ENCODE measurements at places on chromosomes 6 and 20.

- ATAC-seq: no peak
These were observed 25.1 kb downstream of the FRK start for GRCh38 chr6:116035616-116036015.

- no peak for ATAC-seq
These were observed 5.8 kb downstream of the MCCD1 start for GRCh38 chr6:31534521-31535040.

- ATAC-seq: no peak
These were observed 88.4 kb upstream of the CEP85L start for GRCh38 chr6:118739696-118740353.

GRCh38 chr6:116011520-116011919, 49.2 kb downstream of the FRK start:
- ATAC-seq: no peak

- ATAC-seq: no peak
These were observed 20.5 kb downstream of the LAMA5 start for GRCh38 chr20:62346398-62347150.

- ATAC-seq: no peak
These were observed 326.4 kb upstream of the MARCKS start for GRCh38 chr6:113530769-113531168.

DNA sequence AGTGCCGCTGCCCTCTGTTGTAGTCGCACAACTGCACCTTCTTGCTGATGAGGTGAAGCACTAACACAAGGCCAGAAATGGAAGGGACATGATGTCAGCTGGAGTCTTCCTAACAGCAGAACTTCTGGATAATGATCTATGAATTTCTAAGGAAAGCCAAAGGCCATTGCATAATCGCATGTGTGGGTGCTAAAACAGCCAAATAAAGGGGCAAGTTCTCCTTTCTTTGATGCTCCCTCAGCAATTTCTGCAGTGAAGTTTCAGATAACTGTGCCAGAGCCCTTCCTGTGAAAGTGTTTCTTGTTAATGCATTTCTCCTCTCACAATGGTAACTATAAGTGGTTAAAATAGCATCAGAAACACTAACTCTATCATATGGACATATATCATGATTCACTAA, 8.0 kb upstream of the F13A1 start:
- ATAC-seq: no peak

DNA sequence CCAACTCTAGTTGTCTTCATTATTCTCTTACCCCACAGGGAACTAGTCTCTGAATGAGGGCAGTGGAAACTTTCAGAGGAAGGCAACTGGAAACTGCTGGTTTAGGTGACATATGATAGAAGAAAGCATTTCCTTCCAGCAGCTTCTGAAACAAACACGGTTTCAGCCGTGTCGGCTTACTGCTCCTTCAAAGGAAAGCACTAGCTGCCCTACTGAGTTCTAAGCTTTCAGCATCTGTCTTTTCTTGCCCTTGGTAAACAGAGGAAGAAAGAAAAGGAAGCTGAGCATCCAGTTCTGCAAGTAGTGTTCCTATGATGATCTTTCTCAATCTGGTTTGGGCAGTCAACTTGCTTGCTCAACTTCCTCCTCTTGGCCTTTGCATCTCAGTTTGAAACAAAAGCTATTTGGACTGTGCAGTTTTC, 117.5 kb upstream of the CEP85L start:
- ATAC-seq: no peak

- no peak for ATAC-seq
These were observed 33.8 kb upstream of the LRRC1 start for GRCh38 chr6:53761036-53761435.

- ATAC-seq: peak; percentile 29
These were observed 47.2 kb upstream of the IPCEF1 start for GRCh38 chr6:154403788-154404187.

DNA sequence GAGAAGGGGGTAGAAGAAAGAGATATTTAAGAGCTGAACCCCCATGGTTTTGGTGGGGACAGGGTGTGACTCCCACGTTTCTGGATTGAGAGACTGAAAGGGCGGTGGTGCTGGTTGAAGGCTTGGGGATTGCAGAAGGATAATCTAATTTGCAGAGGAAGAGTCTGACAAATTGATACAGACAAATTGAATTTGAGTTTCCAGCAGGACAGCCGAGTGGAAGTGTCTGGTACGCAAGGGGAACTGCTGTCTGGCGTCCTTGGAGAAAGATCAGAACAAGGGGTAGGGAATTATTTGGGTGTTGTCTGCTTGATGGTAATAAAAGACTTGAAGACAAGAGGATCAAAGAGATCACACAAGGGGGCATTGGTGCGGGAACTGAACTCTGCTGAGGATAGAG, 40.5 kb upstream of the MDGA1 start:
- no peak for ATAC-seq

- ATAC-seq: no peak
These were observed 525.2 kb downstream of the PKHD1 start for GRCh38 chr6:51562198-51562597.

DNA sequence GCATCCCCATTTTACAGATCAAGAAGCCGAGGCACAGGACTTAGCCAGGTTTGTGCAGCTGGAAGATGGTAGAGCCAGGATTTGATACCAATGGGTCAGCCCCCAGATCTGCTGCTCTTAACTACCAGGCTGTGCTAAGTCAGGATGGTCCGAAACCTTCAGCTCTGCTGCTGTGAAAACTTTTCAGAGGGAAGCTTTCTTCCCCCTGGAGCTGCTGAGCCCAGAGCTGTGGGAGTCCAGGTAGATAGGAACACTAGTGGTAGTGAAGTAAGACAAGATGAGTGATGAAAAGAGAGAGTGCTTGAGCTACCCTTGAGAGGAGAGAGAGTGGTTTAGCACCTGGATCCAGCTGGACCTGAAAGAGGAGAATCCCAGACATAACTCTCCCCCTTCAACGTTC, 230.8 kb downstream of the CDH4 start:
- no peak for ATAC-seq

GRCh38 chr6:168390749-168391420, 50.1 kb upstream of the SMOC2 start:
- no peak for ATAC-seq

DNA sequence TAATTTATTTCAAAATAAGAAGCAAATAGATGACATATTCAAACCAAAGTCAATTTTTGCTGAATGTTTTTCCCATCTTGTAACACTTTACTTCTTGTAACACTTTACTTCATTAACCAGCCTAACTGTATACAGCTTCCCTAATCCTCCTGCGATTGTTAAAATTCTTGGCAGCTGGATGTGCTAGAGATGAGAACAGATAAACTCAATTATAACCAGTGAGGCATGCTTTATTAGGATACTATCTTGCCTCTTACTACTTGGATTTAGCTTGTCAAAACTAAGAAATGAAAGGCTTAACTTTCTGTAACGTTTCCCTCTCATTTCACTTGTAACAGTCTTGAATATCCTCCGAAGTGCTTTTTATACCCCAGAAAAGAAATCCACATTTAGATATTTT, 94.1 kb upstream of the BMP5 start:
- ATAC-seq: no peak

- no peak for ATAC-seq
These were observed 91.8 kb downstream of the CAP2 start for GRCh38 chr6:17485181-17485580.

DNA sequence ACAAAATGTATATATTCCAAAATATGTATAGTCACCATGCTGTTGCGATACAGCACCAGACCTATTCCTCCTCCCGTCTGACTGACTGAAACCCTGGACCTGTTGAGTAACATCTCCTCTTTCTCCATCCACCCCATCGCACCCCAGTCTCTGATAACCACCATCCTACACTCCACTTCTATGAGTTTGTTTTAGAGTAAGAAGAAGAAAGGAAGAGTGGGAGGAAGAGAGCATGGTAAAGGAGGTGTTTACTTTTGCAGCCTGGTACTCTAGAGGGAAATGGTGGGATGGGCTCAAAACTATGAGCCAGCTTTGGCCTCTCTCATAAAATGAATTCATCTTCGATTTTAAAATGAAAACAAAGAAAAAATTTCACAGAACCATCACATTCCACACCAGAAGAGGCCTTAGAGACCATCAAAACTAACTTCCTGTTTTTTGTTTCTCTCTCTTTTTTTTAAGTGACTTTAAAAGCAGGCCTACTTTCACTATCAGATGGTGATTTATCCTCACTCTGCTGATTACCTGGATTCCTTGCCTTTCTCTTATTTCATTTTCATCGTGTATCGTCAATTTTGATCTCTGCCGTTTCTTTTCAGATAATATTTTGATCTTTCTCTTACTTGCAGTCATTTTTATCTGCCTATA, 16.8 kb upstream of the FUCA2 start:
- ATAC-seq: no peak

DNA sequence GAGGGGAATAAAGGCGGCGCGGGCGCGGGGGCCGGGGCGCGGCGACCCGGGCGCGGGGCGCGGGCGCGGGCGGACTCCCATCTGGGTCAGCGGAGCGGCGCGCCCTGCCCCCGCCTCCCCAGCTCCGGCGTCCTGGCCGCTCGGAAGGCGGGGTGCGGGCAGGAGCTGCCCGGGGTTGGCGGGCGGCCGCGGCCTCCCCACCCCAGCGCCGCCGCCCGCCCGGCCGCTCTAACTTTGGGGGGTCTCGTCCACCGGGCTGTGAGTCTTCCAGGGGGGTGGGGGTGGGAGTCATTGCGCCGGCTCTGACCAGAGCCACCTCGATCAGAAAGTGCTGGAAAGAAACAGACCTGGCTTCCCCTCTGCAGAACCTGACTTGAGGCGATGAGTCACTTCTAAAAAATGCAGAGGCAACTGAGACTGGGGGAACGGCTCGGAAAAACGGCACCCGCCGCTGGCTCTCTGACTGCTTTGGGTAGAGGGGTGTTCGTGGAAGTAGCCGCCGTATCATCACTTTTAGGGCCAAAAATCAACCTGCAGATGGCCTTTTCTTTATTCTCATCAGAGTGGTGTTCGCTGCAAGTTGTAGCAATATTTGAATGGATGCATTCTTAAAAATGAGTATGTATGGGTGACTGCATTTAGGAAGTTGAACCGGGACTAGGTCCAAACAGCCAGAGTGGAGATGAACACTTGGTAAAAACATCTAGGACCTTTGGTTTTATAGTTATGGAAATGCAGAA, 667 bp downstream of the CAP2 start:
- ATAC-seq: peak; percentile 82

- ATAC-seq: no peak
These were observed 130.7 kb downstream of the DLL1 start for GRCh38 chr6:170160031-170160627.

GRCh38 chr6:132304891-132305305, 96.4 kb downstream of the MOXD1 start:
- ATAC-seq: peak; percentile 34

GRCh38 chr6:74851596-74851995, 354.3 kb downstream of the COL12A1 start:
- no peak for ATAC-seq

GRCh38 chr6:127518710-127519468, at the start of gene MTCL3:
TSS of gene MTCL3 (minus strand) at chr6:127519335.
- no peak for ATAC-seq

- ATAC-seq: no peak
These were observed 70.6 kb upstream of the F13A1 start for GRCh38 chr6:6390849-6391602.

- ATAC-seq: peak; percentile 71
These were observed 61.5 kb downstream of the SYNE1 start for GRCh38 chr6:152575621-152576150.
